ENCODE measurements at places on chromosomes 11 and 22. TPM values are rescaled to one million over a fixed set of nuclear protein-coding genes. Genes with fewer than 3 reads are reported as not detected.
A peak's percentile ranks its signal among the peaks of the same experiment; 100 is the strongest.

Gene CHCHD10
- 55.4 TPM for total RNA-seq

Gene CHEK2
- 57.6 TPM for total RNA-seq

Gene FAM180B
- total RNA-seq: 0.25 TPM

Gene OR8B3
- not detected for total RNA-seq

Gene APOL5
- not detected for total RNA-seq

Gene BRSK2
- not detected for total RNA-seq

DNA sequence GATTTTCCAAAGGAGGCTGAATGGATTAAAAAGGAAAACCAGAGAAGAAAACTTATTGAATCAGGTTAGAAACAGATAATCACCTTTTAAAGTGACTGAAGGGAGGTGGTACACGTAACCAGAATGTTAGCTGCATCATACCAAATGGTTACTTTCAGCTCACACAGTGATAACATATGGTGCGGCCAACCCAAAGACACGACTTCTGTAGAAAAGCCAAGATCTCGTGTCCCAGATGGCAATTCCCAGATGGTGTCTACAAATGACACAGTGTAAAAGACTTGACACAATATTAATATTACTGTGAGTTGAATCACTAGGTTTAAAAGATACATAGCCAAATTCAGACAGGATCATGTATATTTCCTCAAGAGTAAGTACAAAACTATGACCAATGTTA, 5.2 kb downstream of the PPP2R1B start:
- peaks cover 29% of the 10 kb centered on the region for H3K4me1 ChIP-seq
- no peak for DNase-seq
- H3K27ac ChIP-seq: no peak overlapping the region
- H3K36me3 ChIP-seq: peaks cover 68% of the 10 kb centered on the region
- no peak overlapping the region for H3K4me3 ChIP-seq
- H3K27me3 ChIP-seq: no peaks in the 10 kb centered on the region

DNA sequence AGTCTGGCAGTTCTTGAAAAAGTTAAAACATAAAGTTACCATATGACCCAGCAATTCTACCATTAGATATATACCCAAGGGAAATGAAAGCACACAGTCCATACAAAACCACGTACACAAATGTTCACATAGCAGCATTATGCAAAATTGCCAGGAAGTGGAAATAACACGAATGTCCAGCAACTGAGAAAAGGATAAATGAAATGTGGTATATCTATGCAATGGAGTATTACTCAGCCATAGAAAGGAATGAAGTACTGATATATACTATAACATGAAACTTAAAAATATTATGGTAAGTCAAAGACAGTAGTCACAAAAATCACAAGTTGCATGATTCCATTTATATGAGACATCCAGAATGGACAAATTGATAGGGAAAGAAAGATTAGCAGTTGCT, 57.9 kb downstream of the C2CD3 start:
- H3K27me3 ChIP-seq: no peaks in the 10 kb centered on the region
- no peak overlapping the region for H3K27ac ChIP-seq
- no peak overlapping the region for H3K4me3 ChIP-seq
- DNase-seq: no peak
- no peaks in the 10 kb centered on the region for H3K4me1 ChIP-seq

DNA sequence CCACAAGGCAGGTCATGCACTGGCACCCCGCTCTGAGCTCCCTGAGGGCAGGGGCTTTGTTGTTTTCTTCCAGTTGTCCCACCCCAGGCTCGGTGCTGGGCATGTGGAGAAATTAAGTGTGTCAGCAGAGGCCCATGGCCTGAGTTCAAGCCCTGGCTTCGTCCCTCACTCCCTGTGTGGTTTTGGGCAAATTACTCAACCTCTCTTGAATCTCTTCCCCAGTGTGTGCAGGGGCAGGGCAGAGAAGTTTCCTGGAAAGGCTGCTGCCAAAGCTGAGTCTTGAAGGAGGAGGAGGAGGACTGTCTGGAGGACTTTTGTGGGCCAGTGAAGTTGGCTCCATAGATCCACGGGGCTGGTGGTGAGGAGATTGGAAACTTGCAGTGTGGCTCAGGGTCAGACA, 138.1 kb upstream of the E2F8 start:
- no peaks in the 10 kb centered on the region for H3K36me3 ChIP-seq
- no peak for DNase-seq
- H3K27ac ChIP-seq: no peak overlapping the region
- peaks cover 8% of the 10 kb centered on the region for H3K27me3 ChIP-seq

DNA sequence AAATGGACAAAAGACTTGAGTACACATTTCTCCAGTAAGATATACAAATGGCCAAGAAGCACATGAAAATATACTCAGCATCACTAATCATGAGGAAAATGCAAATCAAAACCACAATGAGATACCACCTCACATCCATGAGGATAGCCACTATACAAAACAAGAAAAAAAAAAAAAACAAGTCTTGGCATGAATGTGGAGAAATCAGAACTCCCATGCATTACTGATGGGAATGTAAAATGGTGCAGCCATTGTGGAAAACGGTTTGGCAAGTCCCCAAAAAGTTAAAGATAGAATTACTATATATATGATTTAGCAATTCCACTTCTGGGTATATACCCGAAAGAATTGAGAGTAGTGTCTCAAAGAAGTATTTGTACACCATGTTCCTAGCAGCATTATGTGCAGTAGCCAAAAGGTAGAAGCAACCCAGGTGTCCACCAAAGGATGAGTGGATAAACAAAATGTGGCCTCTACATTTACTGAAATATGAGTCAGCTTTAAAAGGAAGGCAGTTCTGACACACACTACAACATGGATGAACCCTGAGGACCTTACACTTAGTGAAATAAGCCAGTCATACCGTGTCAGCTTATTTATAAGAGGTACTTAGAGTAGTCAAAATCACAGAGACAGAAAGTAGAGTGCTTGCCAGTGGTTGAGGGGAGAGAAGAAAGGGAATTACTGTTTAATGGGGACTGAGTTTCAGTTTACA, 146.3 kb downstream of the WNT7B start:
- peaks cover 6% of the 10 kb centered on the region for H3K4me1 ChIP-seq
- H3K4me3 ChIP-seq: no peak overlapping the region
- H3K27ac ChIP-seq: no peak overlapping the region
- H3K27me3 ChIP-seq: no peaks in the 10 kb centered on the region
- DNase-seq: no peak
- H3K36me3 ChIP-seq: peaks cover 13% of the 10 kb centered on the region

GRCh38 chr22:26839216-26839615, 181.8 kb downstream of the MIAT start:
- no peak overlapping the region for H3K4me3 ChIP-seq
- no peak overlapping the region for H3K27ac ChIP-seq
- DNase-seq: no peak
- H3K27me3 ChIP-seq: no peaks in the 10 kb centered on the region
- H3K36me3 ChIP-seq: no peaks in the 10 kb centered on the region
- no peaks in the 10 kb centered on the region for H3K4me1 ChIP-seq

GRCh38 chr11:65919573-65920371, 546 bp downstream of the DRAP1 start:
- H3K27me3 ChIP-seq: no peaks in the 10 kb centered on the region
- peak; percentile 63 for DNase-seq
- H3K27ac ChIP-seq: peak overlapping the region; percentile 90
- H3K4me1 ChIP-seq: peaks cover 53% of the 10 kb centered on the region
- peaks cover 38% of the 10 kb centered on the region for H3K36me3 ChIP-seq
- peak overlapping the region; percentile 95 for H3K4me3 ChIP-seq

- no peak overlapping the region for H3K27ac ChIP-seq
- H3K4me1 ChIP-seq: no peaks in the 10 kb centered on the region
- no peak overlapping the region for H3K4me3 ChIP-seq
- peaks cover 2% of the 10 kb centered on the region for H3K27me3 ChIP-seq
- no peak for DNase-seq
Observed at GRCh38 chr22:47423266-47423665, 660.8 kb downstream of the TBC1D22A start.

DNA sequence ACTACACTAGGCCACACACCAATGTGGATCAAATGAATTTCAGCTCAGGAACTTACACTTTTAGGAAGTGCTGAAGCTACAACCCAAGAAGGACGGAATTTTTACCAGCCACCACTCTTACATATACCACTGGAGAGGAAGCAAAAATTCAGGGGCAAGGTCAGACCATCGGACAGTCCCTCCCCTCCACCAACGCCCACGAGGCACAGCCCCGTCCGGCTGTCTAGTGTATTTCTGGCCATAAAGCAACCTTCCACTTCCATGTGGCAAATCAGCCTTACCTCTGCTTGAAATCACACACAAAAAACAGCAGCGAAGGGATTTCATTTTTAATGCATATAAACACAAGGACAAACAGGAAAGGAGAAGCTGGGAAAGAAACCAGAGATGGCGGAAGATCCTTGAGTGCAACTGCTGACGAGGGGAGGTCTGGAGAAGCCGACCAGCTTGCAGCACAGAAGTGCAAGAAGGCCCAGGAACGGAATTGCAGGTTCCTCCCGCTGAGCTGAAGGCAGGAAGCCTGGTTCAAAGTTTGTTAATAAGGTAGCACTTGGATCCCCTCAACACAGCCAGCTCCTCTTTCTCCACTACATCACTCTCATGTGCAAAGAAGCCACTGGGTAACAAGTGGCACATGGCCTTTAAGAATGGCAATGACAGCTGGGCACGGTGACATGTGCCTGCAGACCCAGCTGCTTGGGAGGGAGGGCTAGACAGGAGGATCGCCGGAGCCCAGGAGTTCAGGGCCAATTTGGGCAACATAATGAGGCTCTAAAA, 71.5 kb downstream of the SHANK2 start:
- peaks cover 14% of the 10 kb centered on the region for H3K27me3 ChIP-seq
- no peak overlapping the region for H3K27ac ChIP-seq
- no peaks in the 10 kb centered on the region for H3K4me1 ChIP-seq
- H3K36me3 ChIP-seq: no peaks in the 10 kb centered on the region
- no peak overlapping the region for H3K4me3 ChIP-seq
- no peak for DNase-seq

DNA sequence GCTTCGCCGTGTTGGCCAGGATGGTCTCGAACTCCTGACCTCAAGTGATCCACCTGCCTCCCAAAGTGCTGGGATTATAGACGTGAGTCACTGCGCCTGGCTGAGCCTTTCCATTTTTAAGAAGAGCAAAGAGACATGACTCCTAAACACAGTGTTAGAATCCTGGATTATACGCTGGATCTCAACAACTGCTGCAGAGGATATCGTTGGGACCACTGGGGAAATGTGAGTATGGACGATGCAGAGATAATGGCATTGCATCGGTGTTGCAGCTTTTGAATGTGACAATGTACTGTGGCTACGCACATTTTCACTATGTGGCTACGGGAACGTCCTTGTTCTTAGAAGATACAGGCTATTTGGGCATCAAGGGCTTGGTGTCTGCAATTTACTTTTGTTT, 6.2 kb downstream of the MRGPRF start:
- no peak for DNase-seq
- peaks cover 5% of the 10 kb centered on the region for H3K4me1 ChIP-seq
- peaks cover 13% of the 10 kb centered on the region for H3K27me3 ChIP-seq
- H3K36me3 ChIP-seq: no peaks in the 10 kb centered on the region
- H3K27ac ChIP-seq: no peak overlapping the region

DNA sequence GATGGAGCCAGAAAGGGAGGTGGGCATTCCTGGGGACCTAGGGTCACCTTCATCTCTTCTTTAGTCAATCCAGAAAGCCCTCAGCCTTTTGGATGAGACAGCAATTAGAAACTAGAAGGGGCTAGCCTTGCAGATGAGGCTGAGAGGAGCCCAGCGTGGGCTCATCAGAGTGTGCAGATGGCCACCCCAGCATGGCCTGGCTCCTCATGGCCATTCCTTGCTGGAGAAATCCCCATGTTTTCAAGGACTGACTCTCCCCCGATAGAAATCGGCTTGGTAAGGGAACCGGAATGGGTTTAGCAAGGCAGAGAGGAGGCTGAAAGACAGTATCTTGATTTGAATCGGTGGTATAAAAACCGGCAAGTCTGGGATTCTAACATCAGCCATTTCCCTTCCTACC, 274.6 kb downstream of the BUD13 start:
- no peaks in the 10 kb centered on the region for H3K36me3 ChIP-seq
- H3K27ac ChIP-seq: no peak overlapping the region
- H3K27me3 ChIP-seq: peaks cover 32% of the 10 kb centered on the region
- H3K4me1 ChIP-seq: no peaks in the 10 kb centered on the region
- DNase-seq: no peak

DNA sequence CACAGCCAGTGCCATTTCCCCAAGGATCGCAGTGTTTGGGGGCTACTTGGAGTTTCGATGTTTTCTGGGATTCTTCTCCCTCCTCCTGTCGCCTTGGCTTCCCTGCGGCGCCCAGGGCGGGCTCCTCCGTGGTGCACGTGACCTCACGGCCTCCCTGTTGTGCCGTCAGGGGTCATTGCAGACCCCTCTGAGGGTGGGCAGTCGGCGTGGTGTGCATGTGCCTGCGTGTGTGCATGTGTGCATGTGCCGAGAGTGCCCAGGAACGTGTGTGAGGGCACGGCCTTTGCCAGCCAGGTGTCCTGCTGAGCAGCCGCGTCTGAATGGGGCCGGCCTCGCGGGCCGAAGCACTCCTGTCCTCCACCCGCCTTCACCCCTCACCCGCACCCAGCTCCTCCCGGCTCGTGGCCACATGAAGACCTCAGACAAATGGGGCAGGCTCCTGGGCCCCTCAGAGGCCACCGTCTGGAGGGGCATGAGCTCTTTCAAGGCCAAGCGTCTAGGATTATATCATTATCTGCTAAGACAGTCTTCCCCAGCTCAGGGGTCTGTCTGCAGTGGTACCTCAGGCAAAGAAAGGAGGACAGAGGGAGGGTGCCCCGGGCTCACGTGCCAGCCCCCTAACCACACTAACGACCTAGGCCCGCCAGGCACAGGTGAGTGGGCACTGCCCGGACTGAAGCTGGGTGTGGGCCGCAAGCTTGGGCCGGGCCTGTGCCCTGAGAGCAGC, 9.4 kb upstream of the MRPL23 start:
- peaks cover 4% of the 10 kb centered on the region for H3K27me3 ChIP-seq
- DNase-seq: peak; percentile 5
- H3K4me1 ChIP-seq: peaks cover 4% of the 10 kb centered on the region

- no peak overlapping the region for H3K4me3 ChIP-seq
- H3K27me3 ChIP-seq: peaks cover 30% of the 10 kb centered on the region
- no peak overlapping the region for H3K27ac ChIP-seq
- no peaks in the 10 kb centered on the region for H3K36me3 ChIP-seq
- H3K4me1 ChIP-seq: no peaks in the 10 kb centered on the region
Observed at GRCh38 chr11:60512651-60513225, 2.5 kb upstream of the MS4A13 start.
